ENCODE measurements at places on chromosomes 16 and 17.

DNA sequence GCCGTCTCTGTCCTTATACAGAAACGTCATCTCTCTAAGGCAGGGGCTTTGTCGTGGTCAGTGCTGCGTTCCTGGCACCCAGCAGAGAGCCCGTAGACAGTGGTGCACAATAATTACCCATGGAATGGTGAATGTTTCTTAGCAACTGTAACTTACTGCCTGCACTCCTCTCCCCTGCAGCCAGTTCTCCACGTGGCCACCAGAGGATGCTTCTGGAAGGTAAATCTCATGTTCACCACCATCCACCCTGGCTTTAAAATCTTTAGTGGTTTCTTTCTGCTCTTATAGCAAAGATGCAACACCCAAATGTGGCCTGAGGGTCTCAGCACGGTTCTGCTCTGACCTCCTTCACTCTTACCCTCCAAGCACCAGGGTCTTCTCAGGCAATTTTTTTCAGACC, 150.8 kb downstream of the GRIN2A start:
- peak; percentile 24 for DNase-seq
- no peak overlapping the region for H3K27ac ChIP-seq
- no peaks in the 10 kb centered on the region for H3K27me3 ChIP-seq

GRCh38 chr17:8176197-8176940, at the start of gene TMEM107:
Gene TMEM107 (minus strand): TSS chr17:8176380. CDS start chr17:8176286, 94 bp downstream.
- DNase-seq = peak; percentile 98
- no peaks in the 10 kb centered on the region for H3K27me3 ChIP-seq
- no peaks in the 10 kb centered on the region for H3K36me3 ChIP-seq

DNA sequence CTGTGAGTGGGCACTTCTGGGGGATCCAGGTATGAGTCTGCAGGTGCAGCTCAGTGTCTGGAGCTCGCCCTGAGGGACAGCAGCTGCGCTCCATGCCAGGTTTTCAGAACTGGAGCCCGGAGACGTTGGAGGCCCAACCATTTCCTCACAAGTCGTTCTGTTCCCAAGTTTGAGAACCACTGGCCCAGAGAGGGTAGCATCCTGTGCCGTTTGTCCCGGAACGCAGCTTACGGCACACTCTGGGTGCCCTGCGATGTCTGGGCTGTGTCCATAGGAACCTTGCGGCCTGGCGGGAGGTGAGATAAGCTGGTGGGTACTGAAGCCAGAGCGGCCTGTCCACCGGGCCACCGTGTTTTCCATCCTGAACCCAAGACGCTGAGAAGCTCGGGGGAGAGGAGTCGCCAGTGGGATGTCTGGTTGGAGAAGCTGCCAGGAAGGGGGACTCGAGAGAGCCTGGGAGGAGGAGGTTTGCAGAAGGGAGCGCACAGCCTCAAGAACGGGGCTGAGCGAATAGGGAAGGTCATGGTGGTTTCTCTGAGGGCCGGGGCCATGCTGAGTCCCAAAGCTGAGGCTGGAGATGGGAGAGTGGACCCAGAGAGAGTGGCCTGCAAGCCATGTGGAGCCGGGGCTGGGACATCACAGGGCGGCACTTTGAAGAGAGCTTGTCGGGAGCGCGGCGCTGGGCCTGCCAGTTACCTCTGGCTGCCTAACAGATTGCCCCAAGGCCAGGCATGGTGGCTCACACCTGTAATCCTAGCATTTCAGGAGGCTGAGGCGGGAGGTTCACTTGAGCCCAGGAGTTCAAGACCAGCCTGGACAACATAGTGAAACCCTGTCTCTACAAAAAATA, 211.0 kb upstream of the GSE1 start:
- DNase-seq = no peak
- H3K4me1 ChIP-seq = 0 out of 2 replicates have a peak, but pooled peaks cover 6% of the 10 kb centered on the region
- no peaks in the 10 kb centered on the region for H3K36me3 ChIP-seq

DNA sequence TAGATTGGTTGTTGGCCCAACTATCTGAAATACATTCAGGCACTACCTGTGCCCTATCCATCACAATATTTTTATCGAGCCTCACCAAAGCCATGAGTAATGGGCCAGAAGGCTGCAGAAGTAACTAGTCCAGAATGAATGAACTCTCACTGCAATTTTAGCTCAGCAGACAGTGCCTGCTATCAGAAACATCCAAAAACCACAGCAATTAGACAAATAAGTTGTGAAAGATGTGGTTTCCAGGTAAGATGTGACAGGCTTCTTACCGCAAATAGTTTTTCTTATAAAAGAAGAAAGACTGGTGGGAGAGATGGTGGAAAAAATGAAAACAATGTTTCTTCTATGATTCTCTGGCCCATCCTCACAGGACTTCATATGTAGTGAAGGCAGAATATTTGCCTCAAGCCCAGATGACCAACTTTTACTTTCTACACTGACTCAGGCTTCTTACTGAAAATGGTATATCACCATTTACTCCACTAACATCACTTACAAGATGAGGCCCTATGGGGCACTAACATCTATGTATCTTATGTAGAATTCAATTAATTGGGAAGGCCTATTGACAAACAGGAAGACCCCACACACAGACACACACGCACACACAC, 9.8 kb upstream of the RFFL start:
- H3K27me3 ChIP-seq = no peaks in the 10 kb centered on the region
- no peak for DNase-seq
- no peaks in the 10 kb centered on the region for H3K36me3 ChIP-seq
- no peaks in the 10 kb centered on the region for H3K4me1 ChIP-seq

GRCh38 chr16:19085679-19086200, 18.3 kb downstream of the COQ7 start:
- peak overlapping the region; percentile 52 for H3K4me3 ChIP-seq
- H3K4me1 ChIP-seq = no peaks in the 10 kb centered on the region
- H3K27me3 ChIP-seq = peaks cover 18% of the 10 kb centered on the region
- no peak for DNase-seq
- H3K27ac ChIP-seq = no peak overlapping the region
- no peaks in the 10 kb centered on the region for H3K36me3 ChIP-seq

DNA sequence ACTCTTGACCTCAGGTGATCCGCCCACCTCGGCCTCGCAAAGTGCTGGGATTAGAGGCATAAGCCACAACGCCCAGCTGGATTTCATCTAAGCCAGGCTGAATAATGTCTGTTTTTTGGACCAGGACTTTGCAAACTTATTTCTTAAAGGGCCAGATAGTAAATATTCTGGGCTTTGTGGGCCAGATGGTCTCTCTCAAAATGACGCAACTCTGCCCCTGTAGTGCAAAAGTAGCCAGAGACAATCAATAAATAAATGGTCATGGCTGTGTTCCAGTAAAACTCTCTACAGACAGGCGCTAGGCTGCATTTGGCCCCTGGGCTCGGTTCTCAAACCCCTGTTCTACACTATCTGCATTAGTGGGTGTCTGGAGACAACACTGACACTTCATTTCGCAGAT, 121.9 kb upstream of the CDH13 start:
- H3K27ac ChIP-seq = no peak overlapping the region
- DNase-seq = no peak
- H3K4me1 ChIP-seq = no peaks in the 10 kb centered on the region
- no peaks in the 10 kb centered on the region for H3K27me3 ChIP-seq
- no peaks in the 10 kb centered on the region for H3K36me3 ChIP-seq
- no peak overlapping the region for H3K4me3 ChIP-seq

Data from GM23338 (cell line).